ENCODE measurements at places on chromosomes 7 and 10.

DNA sequence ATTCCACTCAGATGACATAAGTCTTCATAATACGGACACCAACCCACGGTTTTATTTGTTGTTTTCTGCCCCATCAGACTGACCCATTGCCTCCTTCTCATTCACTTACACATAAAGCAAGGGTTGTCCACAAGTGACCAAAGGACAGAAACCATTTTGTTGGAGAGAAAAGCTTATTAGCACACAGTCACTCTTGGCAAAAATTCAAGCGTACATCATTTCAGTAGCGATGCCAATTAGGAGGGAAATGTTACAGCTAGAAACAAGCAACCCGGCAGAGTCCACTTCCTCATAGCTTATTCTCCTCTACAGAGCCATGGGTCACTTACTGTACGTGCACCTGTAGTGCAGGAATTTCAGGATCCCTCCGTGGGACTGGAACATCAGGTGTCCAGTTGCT, 23.0 kb downstream of the ABLIM1 start:
- no peak for DNase-seq

DNA sequence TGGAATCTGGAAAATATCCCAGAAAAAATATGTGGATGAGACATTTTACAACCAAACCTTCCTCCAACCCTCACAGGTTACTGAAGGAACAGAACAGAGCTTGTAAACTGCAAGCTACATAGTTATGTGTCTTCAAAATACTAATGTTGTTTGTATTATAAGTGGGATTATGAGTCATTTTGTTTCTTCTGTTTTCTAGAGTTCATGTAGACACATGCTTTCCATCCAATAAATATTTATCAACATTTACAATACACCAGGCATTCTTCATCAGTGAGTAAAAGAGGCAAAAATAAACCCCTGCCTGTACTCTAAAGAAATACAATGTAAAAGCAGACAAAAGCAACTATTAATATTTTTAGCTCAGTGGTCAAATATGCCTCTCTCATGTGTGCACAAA, 38.0 kb upstream of the TES start:
- no peak for DNase-seq

DNA sequence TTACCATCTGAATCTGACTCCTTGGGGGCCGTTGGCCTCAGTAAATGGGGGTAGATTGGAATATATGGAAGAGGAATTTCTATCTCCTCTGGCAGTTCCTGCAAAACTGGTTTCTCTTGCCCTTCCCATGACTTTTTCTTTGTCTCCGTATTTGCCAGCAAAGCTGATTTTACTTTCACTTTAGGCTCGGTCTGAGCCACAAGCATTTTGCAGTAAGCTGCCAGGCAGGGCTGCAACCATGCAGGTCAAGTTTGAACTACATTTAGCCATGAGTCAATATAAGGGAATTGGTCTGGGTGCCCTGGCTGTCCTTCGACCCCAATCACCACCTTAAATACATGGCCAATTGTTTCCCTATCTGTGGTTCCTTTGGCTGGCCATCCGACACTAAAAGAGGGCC, 104.3 kb downstream of the TRIM24 start:
- no peak for DNase-seq

DNA sequence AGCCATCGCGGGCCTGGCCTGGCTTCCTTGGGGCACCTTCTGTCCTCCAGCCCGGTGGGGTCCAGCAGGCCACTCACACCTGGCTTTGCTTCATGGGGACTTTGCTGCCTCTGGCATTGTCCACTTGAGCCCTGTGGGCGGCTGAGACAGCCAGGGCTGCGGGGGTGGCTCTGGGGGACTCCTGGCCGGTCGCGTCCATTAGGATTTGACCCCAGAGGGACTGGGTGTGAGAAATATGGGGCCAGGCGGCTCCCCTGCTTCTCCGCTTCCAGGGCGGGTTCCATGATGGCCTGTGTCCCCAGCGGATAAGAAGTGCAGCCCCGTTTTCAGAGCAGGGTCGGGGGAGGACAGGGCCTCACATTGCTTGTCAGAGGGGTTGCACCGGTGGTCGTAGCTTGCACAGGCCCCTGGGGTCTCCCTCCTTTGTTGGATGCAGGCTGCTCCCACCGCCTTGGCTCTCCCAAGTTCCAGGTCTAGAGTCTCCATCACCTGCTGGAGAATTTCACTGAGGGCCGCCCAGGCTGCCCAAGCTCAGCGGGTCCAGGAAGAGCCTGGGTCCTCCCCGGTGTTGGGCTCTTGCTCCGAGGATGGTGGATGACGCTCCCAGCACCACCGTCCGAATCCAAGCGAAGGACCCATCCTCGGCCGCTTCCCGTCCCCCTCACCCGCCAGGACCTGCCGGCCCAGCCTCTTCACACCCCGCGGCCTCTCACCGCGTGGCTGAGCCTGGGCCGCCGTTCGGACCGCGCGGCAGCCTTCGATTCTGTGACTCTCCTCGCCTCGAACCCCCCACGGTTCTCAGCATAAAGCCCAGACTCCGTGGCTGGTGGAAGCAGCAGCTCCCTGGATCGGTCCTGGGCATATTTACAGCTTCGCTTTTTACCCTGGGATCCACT, 140.1 kb downstream of the DYNC2I1 start:
- DNase-seq: no peak

- DNase-seq: no peak
These were observed 84.5 kb downstream of the CUX1 start for GRCh38 chr7:101901661-101902491.

DNA sequence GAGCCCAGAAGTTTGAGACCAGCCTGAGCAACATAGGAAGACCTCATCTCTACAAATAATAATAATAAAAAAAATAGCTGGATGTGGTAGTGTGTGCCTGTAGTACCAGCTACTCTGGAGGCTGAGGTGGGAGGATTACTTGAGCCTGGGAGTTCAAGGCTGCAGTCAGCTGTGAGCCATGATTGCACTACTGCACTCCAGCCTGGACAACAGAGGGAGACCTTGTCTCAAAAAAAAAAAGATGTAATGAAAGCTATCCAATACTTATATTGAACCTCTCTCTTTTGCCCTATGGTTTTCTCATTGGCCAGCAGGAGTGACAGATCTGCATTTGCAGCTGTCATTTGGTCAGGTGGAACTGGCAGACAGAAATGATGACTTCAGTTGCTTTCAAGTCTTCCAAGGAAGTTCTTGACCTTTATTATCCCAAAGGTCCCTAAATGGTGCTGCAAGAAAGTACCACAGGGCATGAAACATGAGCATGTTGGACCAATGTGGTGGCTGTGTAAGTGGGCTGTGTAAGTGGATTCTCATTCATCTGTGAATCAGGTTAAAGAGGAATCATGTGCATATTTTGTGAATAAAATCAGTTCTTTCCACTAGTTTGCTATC, 99.4 kb downstream of the CALD1 start:
- DNase-seq: no peak

DNA sequence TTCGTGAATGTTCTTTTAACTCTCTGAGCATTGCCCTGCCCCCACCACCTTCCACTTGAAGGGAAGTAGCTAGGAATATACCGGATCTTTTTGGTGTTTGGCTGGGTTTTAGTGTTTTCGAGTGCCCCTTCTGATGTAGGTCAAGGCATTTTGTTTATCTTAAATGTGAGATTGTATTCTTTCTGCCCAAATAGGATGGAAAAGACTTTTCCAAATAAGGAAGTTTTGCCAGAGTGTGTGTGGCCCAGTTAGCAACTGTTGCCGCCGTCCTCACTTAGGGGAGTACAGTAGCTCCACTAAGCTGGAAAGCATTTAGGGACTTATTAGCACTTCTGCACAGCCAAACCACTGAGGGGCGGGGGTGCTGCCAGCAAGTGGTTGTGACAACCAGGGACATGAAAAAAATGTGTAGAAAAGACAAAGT, 29.8 kb upstream of the VCL start:
- DNase-seq: no peak

- no peak for DNase-seq
These were observed 93.0 kb downstream of the HGF start for GRCh38 chr7:81676813-81677212.

DNA sequence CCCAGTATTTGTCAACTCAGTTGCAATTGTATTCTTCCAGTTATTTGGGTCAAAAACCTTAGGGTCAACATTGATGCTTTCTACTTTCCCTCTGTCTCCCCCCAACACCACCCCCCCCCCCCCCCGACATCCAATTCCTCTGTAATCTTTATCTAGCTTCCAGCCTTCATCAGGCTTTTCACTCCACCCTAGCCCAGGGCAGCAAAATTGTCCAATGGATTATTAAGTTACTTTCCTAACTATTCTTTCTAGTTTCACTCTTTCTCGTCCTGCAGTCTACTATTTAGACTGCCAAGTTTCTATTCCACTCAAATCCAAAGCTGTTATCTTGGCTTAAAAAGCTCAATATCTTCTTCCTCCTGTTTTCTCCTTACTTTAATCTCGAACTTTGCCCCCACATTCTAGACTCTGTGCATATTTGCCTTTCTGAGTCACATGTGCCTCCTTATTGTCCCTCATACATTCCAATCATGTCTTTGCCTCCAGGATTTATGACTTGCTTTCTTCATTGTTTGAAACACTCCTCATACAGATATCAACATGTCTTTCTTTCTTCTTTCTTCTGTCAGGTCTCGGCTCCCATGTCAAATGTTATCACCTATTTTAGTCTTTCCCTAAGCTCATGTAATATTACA, 196.6 kb upstream of the TMEM196 start:
- no peak for DNase-seq

DNA sequence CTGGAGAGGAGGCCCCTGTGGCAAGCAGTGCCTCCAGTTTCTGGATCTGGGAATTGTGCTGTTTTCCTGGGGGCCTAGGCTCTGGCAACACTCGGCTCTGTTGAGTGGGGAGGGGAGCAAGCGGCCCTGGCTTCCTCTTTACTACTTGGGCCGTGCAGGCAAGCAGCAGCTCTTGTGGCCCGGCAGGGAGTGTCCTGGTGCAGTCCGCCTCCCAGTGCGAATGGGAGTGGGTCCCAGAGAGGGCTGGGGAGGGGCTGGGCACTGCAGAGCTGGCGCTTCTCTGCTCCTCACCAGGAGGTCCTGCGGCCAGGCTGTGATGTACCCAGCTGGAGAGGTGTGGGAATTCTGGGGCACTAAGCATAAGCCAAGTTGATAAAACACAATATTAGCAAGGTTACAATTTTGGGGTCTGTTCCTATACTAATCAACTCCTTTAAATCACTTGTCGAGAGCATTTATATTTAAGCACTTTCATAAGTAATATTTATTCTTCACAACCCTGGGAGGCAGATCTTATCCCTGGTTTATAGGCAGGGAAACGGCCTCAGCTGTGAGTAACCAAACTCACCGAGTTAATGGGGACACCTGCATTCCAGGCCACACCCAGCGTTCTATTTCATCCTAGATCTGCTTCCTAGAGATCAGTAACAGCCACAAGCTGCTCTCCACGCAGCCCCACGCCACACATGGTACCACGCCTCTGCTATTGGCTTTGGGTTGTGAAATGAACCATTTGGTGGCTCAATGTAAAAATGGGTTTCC, 183.4 kb upstream of the PLXNA4 start:
- DNase-seq: no peak

DNA sequence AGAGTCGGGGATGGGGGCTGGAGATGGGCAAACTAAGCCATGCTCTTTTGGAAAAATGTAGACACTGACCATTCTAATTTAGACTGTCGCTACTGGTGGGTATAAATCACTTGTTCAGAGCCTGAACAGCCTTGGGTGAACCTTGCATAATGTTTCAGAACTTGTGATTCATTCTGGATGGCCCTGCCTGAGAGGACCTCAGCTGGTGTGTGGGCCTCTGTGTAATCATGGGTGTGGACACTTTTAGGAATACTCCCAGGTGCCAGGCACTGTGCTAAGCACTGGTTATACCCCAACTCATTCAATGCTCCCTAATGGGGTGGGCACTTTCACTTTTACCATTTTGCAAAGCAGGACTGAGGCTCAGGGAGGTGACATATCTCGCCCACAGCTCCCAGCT, 26.8 kb upstream of the TM9SF3 start:
- no peak for DNase-seq

DNA sequence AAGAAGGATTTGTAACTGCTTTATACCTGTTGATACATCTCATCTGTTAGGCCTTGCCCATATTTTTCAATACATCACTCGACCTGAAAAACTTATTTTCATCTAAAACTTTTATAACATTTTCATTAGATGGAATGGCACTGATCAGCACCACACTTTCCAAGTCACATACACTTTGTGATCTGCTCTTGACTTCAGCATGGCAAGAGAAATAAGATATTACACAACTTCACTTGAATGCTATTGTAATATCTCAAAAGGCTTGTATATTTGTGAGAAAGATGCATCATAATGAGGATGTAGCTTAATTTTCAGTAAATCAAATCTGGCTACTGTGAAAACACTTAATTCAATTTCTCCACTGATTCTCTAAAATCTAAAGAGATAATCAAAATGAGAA, 126.2 kb downstream of the MICU1 start:
- no peak for DNase-seq

DNA sequence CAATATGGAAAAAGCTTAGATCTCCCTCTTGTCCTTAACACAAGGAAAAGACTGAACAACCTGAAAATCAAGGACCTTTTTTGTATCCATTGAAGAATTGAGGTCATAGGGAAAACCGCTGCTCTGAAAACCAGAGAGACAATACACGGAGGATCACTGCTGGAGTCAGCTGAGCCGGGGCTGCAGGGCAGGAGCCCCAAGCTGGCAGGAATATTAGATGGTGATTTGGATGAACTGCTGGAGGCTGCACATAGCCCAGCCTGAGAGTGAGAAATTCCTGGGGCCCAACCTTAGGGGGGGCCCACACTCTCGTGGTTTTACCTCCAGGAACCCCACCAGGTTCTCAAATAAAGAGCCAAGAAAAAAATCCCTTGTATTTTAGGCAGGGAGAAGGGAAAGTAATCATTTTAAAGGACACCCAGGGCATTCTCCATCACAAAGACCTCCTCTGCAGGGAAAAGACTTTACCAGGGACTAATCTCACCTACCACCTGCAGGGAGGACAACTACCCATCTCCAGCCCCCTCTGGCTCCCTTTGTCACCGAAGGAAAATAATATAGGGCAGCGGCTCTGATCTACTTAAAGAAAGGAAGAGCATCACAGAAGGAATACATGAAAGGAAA, 55.4 kb upstream of the RNF32 start:
- DNase-seq: no peak

DNA sequence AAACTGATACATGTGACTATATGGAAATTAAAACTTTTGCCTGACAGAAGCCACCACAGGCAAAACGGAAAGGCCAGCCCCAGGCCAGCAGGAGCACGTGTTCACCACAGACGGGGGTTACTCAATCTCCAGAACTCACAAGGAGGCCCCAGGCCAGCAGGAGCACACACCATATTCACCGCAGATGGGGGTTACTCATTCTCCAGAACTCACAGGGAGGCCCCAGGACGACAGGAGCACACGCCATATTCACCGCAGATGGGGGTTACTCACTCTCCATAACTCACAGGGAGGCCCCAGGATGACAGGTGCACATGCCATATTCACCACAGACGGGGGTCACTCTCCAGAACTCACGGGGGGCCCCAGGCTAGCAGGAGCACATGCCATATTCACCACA, 61.5 kb downstream of the NKX6-2 start:
- DNase-seq: no peak

GRCh38 chr7:27709137-27710075, 30.6 kb upstream of the TAX1BP1 start:
- no peak for DNase-seq
